H9 (cell line): ENCODE measurements at places on chromosomes 7 and 10. TPM values are rescaled to one million over a fixed set of nuclear protein-coding genes. Genes with fewer than 3 reads are reported as not detected.

- peaks cover 9% of the 10 kb centered on the region for H3K36me3 ChIP-seq
- no peak overlapping the region for H3K4me3 ChIP-seq
- no peaks in the 10 kb centered on the region for H3K4me1 ChIP-seq
- H3K27ac ChIP-seq, result no peak overlapping the region
Measured at GRCh38 chr10:37269554-37270256, 144.3 kb downstream of the ANKRD30A start.

DNA sequence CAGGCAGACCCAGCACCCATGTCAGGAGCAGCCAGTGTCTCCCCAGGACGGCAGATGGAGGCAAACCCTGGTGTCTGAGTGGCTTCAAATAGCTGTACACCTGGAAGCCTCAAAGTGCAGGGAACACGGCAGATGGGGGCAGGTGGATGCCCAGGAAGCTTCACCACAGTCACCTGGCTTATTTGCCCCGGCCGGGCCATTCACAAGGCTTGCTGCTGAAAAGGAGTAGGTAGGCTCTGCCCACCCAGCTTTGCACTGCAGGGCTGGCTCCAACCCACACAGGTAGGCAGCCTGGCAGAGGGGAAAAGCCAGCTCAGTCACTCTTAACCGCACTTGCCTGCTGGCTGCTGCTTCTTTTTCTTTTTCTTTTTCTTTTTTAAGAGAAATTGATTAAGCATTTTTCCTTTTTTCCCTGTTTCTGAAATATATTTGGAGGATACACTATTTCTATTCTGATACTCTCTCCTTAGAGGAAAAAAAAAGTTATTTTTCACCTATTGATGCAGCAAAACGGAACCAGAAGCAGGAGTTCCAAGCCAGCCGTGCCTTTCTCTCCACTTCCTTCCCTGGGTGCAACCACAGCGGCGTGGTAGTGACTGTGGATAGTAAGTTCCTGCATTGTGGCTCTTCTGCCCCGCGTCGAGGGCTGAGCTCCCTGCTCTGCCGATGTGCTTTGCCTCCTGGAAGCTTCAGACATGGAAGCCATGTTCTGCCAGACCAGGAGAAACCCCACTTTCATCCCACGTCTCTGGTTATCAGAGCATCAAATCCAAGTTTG is 118.3 kb downstream of the KLF6 start:
- H3K4me3 ChIP-seq, result no peak overlapping the region
- no peak overlapping the region for H3K27ac ChIP-seq
- no peaks in the 10 kb centered on the region for H3K27me3 ChIP-seq
- no peaks in the 10 kb centered on the region for H3K36me3 ChIP-seq
- no peak for DNase-seq

- DNase-seq, result peak; percentile 42
- H3K27me3 ChIP-seq, result peaks cover 5% of the 10 kb centered on the region; the same call in 1 of the 2 replicates
- peaks cover 7% of the 10 kb centered on the region for H3K36me3 ChIP-seq
- H3K4me3 ChIP-seq, result peak overlapping the region; percentile 78
- no peaks in the 10 kb centered on the region for H3K4me1 ChIP-seq
Measured at GRCh38 chr7:140062118-140062527, 628 bp downstream of the PARP12 start.

GRCh38 chr10:49312246-49312869 is 13.4 kb downstream of the C10orf71 start:
- no peak overlapping the region for H3K27ac ChIP-seq
- no peak overlapping the region for H3K4me3 ChIP-seq
- no peak for DNase-seq
- H3K27me3 ChIP-seq, result no peaks in the 10 kb centered on the region
- H3K4me1 ChIP-seq, result no peaks in the 10 kb centered on the region

GRCh38 chr7:88147949-88148348 is 71.9 kb downstream of the SRI start:
- H3K36me3 ChIP-seq, result peaks cover 8% of the 10 kb centered on the region; the same call in 1 of the 2 replicates
- H3K4me3 ChIP-seq, result no peak overlapping the region
- H3K27me3 ChIP-seq, result no peaks in the 10 kb centered on the region
- no peaks in the 10 kb centered on the region; the same call in 1 of the 2 replicates for H3K4me1 ChIP-seq

DNA sequence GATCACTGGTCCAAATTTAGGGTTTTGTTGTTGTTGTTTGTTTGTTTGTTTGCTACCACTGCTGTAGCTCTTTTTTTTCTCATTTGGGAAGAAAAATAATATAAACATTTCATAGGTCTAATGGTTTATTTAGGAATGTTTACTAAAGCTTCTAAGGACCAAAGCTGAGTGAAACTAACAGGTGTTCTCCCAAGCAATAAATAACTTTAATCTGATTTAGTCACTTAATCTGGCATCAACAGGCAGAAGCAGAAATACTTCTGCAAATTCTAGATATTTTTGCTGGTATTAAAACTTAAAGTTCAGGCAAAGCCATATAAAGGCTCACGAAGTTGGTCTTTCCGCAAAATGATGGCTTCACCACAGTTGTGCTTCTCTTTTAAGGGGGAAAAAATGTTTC is 144.5 kb upstream of the YAE1 start:
- H3K4me3 ChIP-seq, result no peak overlapping the region
- no peak overlapping the region for H3K27ac ChIP-seq
- H3K4me1 ChIP-seq, result no peaks in the 10 kb centered on the region; the same call in 1 of the 2 replicates
- no peaks in the 10 kb centered on the region for H3K36me3 ChIP-seq

DNA sequence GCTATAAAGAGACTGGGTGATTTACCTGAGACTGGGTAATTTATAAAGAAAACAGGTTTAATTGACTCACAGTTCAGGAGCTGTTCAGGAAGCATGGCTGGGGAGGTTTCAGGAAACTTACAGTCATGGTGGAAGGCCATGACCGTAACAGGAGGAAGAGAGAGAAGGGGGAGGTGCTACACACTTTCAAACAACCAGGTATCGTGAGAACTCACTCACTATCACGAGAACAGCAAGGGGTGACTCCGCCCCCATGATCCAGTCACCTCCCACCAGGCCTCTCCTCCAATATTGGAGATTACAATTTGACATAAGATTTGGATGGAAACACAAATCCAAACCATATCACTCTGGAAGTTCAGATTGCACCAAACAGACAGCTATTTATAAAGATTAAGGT is 59.8 kb upstream of the ARHGAP21 start:
- no peaks in the 10 kb centered on the region for H3K36me3 ChIP-seq
- H3K4me3 ChIP-seq, result no peak overlapping the region
- no peak for DNase-seq
- H3K4me1 ChIP-seq, result no peaks in the 10 kb centered on the region
- H3K27ac ChIP-seq, result no peak overlapping the region
- H3K27me3 ChIP-seq, result no peaks in the 10 kb centered on the region

DNA sequence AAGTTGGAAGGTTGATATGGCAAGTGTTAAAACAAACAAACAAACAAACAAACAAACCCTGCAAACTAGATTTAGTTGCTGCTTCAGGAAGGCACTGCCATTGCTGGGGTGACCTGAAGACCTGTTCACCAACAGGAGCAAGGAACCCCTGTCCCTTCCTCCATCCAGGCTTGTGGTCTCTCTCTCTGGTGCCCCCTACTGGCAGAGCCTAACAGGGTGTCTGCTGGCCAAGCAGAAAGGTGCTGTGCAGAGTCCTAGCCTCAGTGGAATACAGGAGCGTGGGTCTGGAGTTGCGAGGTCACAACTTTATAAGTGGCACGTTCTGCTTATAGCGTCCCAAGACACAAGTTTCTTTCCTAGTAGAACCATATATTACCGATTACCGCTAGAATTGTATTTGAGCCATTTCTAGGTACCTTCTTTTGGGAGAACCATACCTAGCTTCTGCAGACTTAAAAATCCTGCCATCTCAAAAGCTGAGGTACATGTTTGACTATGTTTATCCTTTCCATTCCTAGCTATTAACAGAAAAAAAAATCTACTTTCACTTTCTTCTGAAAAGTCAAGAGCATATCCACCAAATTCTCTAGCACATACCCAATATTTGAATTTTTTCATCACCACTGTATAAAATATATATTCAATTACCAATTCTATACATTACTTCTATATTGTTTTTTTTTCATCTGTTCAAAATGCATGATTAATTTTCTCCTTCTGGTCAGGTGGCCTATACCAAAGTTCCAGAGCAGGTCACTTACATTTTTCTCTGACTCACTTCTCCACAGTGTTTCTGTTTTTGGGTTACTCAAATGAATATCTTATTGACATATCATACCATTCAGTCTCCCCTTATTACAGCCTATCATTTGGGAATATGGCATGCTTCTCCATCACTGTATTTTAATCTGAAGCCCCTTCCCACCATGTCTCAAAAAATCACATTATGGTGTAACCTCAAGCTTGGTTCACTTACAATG is 29.1 kb upstream of the CALD1 start:
- no peaks in the 10 kb centered on the region for H3K36me3 ChIP-seq
- H3K4me3 ChIP-seq, result no peak overlapping the region
- H3K27me3 ChIP-seq, result no peaks in the 10 kb centered on the region

- peak; percentile 64 for DNase-seq
- peaks cover 3% of the 10 kb centered on the region; the same call in 1 of the 2 replicates for H3K4me1 ChIP-seq
- no peak overlapping the region for H3K27ac ChIP-seq
- H3K36me3 ChIP-seq, result peaks cover 2% of the 10 kb centered on the region; the same call in 1 of the 3 replicates
- H3K4me3 ChIP-seq, result peak overlapping the region; percentile 60
Measured at GRCh38 chr10:102410429-102411073, 8.0 kb downstream of the PSD start.

- peaks cover 14% of the 10 kb centered on the region for H3K4me1 ChIP-seq
- H3K36me3 ChIP-seq, result no peaks in the 10 kb centered on the region
- no peaks in the 10 kb centered on the region for H3K27me3 ChIP-seq
- peak overlapping the region; percentile 71 for H3K4me3 ChIP-seq
- no peak overlapping the region for H3K27ac ChIP-seq
Measured at GRCh38 chr7:77425101-77426051, 9.2 kb upstream of the GSAP start.

GRCh38 chr7:132270517-132270916 is 305.8 kb downstream of the PLXNA4 start:
- no peak for DNase-seq
- H3K36me3 ChIP-seq, result no peaks in the 10 kb centered on the region
- peaks cover 3% of the 10 kb centered on the region; the same call in 1 of the 2 replicates for H3K4me1 ChIP-seq

- H3K27ac ChIP-seq, result no peak overlapping the region
- H3K27me3 ChIP-seq, result no peaks in the 10 kb centered on the region
- DNase-seq, result peak; percentile 75
- no peak overlapping the region for H3K4me3 ChIP-seq
- H3K4me1 ChIP-seq, result no peaks in the 10 kb centered on the region
Measured at GRCh38 chr7:40604601-40605438, 470.0 kb downstream of the SUGCT start.

GRCh38 chr10:122040786-122041185 is 51.8 kb downstream of the TACC2 start:
- H3K27me3 ChIP-seq, result no peaks in the 10 kb centered on the region
- H3K27ac ChIP-seq, result no peak overlapping the region
- H3K36me3 ChIP-seq, result no peaks in the 10 kb centered on the region
- no peak for DNase-seq
- H3K4me3 ChIP-seq, result no peak overlapping the region

DNA sequence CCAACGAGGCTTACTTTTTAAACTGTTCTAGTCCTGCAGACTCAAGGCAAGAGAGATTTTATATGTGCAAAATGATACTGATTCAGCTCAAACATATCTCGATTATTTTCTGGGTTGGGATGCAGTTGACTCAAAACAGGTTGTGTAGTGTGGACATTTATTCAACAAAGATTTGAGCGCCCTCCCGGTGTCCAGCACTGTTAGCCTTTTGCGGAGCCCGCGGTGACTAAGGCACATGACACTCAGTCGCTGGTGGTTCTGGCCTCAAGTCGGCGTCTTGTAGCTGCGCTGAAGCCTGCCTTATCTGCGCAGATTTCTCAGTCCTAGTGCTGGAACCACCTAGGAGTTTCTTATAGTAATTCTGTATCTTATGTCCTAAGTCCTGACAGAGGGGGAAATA is 938 bp upstream of the CADPS2 start:
- peak overlapping the region; percentile 82 for H3K4me3 ChIP-seq
- DNase-seq, result peak; percentile 66
- H3K4me1 ChIP-seq, result no peaks in the 10 kb centered on the region
- H3K27ac ChIP-seq, result no peak overlapping the region
- peaks cover 5% of the 10 kb centered on the region; the same call in 1 of the 2 replicates for H3K27me3 ChIP-seq

DNA sequence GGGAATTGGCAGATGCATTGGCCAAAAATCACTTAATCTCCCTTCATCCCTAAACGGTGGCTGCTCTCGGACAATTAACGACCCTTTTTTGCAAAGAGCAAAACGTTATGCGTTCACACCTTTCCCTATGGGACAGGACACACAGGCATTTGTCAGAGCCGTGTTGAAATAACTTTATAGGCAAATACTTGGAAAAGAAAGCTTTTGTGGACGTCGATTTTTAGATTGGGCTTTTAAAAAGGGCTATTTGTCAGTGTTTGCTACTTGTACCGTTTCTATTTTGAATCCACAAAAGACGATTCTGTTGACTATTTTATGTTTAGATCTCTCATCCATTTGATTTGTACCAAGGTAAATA is 245.6 kb downstream of the SLC25A13 start:
- H3K4me3 ChIP-seq, result peak overlapping the region; percentile 88
- no peaks in the 10 kb centered on the region for H3K36me3 ChIP-seq
- peaks cover 3% of the 10 kb centered on the region; the same call in 1 of the 2 replicates for H3K27me3 ChIP-seq
- no peaks in the 10 kb centered on the region for H3K4me1 ChIP-seq

DNA sequence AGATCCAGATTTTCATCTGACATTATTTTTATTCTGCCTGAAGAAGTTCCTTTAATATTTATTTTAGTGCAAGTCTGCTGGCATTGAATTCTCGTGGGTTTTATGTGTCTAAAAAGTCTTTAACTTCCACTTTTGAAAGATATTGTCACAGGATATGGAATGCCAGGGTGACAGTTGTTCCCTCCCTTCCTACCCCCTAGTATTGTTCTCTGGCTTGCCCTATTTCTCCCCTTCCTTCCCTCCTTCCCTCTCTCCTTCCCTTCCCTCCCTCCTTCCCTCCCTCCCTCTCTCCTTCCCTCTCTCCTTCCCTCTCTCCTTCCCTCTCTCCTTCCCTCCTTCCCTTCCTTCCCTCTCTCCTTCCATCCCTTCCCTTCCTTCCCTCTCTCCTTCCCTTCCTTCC is 14.9 kb downstream of the OLAH start:
- no peaks in the 10 kb centered on the region for H3K27me3 ChIP-seq
- no peaks in the 10 kb centered on the region for H3K4me1 ChIP-seq
- H3K36me3 ChIP-seq, result no peaks in the 10 kb centered on the region; the same call in 2 of the 3 replicates
- DNase-seq, result no peak
- H3K4me3 ChIP-seq, result no peak overlapping the region

DNA sequence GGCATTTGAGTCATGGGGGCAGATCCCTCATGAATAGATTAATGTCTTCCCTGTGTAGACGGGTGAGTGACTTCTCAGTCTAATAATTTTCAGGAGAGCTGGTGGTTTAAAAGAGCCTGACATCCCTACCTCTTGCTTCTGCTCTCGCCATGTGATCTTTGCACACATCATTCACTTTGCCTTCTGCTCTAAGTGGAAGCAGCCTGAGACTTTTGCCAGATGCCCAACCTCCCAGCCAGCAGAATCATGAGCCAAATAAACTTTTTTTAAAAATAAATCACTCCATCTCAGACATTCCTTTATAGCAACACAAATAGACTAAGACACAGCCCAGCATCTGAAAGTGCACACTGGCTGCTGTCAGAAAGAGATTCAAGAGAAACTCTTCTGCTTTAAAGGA is 155.2 kb downstream of the ZNF365 start:
- H3K27ac ChIP-seq, result no peak overlapping the region
- H3K4me1 ChIP-seq, result no peaks in the 10 kb centered on the region
- peaks cover 5% of the 10 kb centered on the region; the same call in 2 of the 3 replicates for H3K36me3 ChIP-seq
- DNase-seq, result no peak
- no peak overlapping the region for H3K4me3 ChIP-seq

Gene PTF1A
- total RNA-seq, result not detected in 2 replicates

Gene CTTNBP2
- total RNA-seq, result 15.7 and 17.6 TPM in 2 replicates

Gene MAGI2
- total RNA-seq, result 14.3 and 14.7 TPM in 2 replicates

Gene NYAP1
- 3.2 and 4.0 TPM in 2 replicates for total RNA-seq

Gene LOXL4
- total RNA-seq, result 0.13 and 0.18 TPM in 2 replicates

Gene MOSPD3
- 16.7 and 17.5 TPM in 2 replicates for total RNA-seq

Gene TMEM184A
- 1.3 and 1.5 TPM in 2 replicates for total RNA-seq

Gene SYT15B
- total RNA-seq, result 0.24 TPM in 1 of 2 replicates, not detected in the other
